ENCODE measurements at places on chromosomes 3 and 15. TPM values are rescaled to one million over a fixed set of nuclear protein-coding genes. Genes with fewer than 3 reads are reported as not detected.

Gene CPNE4
- 2.0 TPM for polyA plus RNA-seq

Gene C3orf38
- polyA plus RNA-seq, result 22.2 TPM

Gene ALDH1L1
- 0.89 TPM for polyA plus RNA-seq

Gene ZNF385D
- 9.7 TPM for polyA plus RNA-seq

Gene TUSC7
- not detected for polyA plus RNA-seq

Gene ALPK3
- polyA plus RNA-seq, result 3.7 TPM

Gene AGBL1
- polyA plus RNA-seq, result not detected

Gene SEMA3B
- 3.3 TPM for polyA plus RNA-seq

Gene KIF15
- 21.8 TPM for polyA plus RNA-seq

Gene CACNA1D
- polyA plus RNA-seq, result 0.96 TPM

Gene SV2B
- polyA plus RNA-seq, result 0.06 TPM

Gene CYP8B1
- polyA plus RNA-seq, result not detected

Gene PLS1
- polyA plus RNA-seq, result 18.0 TPM

Gene CCR9
- not detected for polyA plus RNA-seq

Gene GOLGA6L4
- 3.1 TPM for polyA plus RNA-seq

Gene PIERCE2
- polyA plus RNA-seq, result 2.6 TPM

Gene GOLGA8G
- polyA plus RNA-seq, result not detected

Gene MYO1E
- polyA plus RNA-seq, result 70.7 TPM

Gene AHSG
- polyA plus RNA-seq, result 0.18 TPM

Gene DAZL
- 2.5 TPM for polyA plus RNA-seq

Gene NR2E3
- 0.83 TPM for polyA plus RNA-seq

Gene RTP4
- not detected for polyA plus RNA-seq

Gene CX3CR1
- polyA plus RNA-seq, result 0.42 TPM

Gene HCLS1
- 1.1 TPM for polyA plus RNA-seq

Gene ABHD17C
- polyA plus RNA-seq, result 9.1 TPM

Gene ZDHHC23
- 3.5 TPM for polyA plus RNA-seq

Gene STOML1
- polyA plus RNA-seq, result 1.5 TPM

Gene CAND2
- 4.5 TPM for polyA plus RNA-seq

Gene GLDN
- polyA plus RNA-seq, result 0.32 TPM

Gene FBXW12
- polyA plus RNA-seq, result 0.21 TPM

Gene HIGD2B
- 0.45 TPM for polyA plus RNA-seq

Gene TGM5
- polyA plus RNA-seq, result not detected

Gene PLAAT1
- 6.6 TPM for polyA plus RNA-seq

Gene ACP3
- polyA plus RNA-seq, result 1.1 TPM

Gene GOLGA8O
- not detected for polyA plus RNA-seq

Gene C3orf85
- not detected for polyA plus RNA-seq

Gene MCTP2
- 1.7 TPM for polyA plus RNA-seq

Gene MTFMT
- 18.9 TPM for polyA plus RNA-seq

Gene SPPL2A
- 14.0 TPM for polyA plus RNA-seq

Gene ADGRG7
- not detected for polyA plus RNA-seq

Gene KNG1
- polyA plus RNA-seq, result 0.09 TPM

Gene WDR53
- polyA plus RNA-seq, result 29.7 TPM

Gene SMCO1
- not detected for polyA plus RNA-seq

Gene WDR49
- polyA plus RNA-seq, result 1.4 TPM

Gene PYGO1
- 0.18 TPM for polyA plus RNA-seq

Gene FSTL1
- polyA plus RNA-seq, result 49.1 TPM

All from GM23338 (cell line).